ENCODE measurements at places on chromosomes 6 and 20. TPM values are rescaled to one million over a fixed set of nuclear protein-coding genes. Genes with fewer than 3 reads are reported as not detected.

GRCh38 chr20:50169329-50169823, 15.9 kb upstream of the PEDS1 start:
- H3K4me1 ChIP-seq = peaks cover 31% of the 10 kb centered on the region
- no peak overlapping the region for H3K4me3 ChIP-seq
- H3K27ac ChIP-seq = peak overlapping the region; percentile 45
- no peaks in the 10 kb centered on the region for H3K27me3 ChIP-seq
- H3K36me3 ChIP-seq = no peaks in the 10 kb centered on the region

DNA sequence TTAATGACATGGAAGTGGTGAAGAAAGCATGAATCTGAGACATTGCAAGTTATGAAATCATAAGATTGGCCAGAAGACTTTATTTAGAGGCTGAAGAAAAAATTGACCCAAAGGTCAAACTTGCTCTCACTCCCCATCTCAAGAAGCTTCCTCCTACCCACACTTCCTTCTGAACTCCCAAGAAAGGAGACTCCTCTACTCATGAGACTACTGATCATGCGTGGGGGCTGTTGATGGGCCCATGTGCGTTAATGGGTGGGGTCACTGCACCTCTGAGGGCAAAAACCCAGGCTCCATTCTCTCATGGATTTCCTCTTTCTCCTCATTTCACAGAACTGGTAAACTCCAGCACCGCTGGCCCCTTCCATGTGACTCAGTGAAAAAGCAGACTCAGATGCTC, 470.6 kb upstream of the ARID1B start:
- H3K27me3 ChIP-seq = no peaks in the 10 kb centered on the region
- H3K4me1 ChIP-seq = no peaks in the 10 kb centered on the region
- H3K4me3 ChIP-seq = no peak overlapping the region

DNA sequence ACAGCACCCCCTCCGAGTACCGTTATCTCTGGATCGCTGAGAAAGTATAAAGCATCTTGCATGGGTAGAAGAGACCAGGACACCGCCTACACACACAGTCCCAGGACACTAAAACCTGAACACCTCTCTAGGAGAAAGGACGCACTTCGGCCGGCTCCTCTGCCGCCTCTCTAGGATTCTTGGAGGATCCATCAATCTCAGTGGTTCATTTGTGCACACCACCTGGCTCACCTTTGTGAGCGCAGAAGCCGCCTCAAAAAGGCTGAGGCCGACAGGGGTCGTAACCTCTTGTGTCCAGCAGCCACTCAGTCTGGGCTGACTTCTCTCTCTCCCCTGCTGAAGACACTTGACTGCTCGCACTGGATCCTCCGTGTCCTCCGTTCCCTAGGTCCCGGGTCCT, 13.5 kb downstream of the ZSCAN23 start:
- DNase-seq = no peak
- no peaks in the 10 kb centered on the region for H3K27me3 ChIP-seq
- no peaks in the 10 kb centered on the region for H3K4me1 ChIP-seq
- no peak overlapping the region for H3K27ac ChIP-seq
- H3K36me3 ChIP-seq = no peaks in the 10 kb centered on the region
- H3K4me3 ChIP-seq = no peak overlapping the region

- H3K4me1 ChIP-seq = peaks cover 34% of the 10 kb centered on the region
- peak overlapping the region; percentile 71 for H3K4me3 ChIP-seq
- peak overlapping the region; percentile 99 for H3K27ac ChIP-seq
Measured at GRCh38 chr6:163416557-163417253, 2.2 kb downstream of the QKI start.

The BIRC7 gene
- total RNA-seq = not detected

The FAM120B gene
- 10.7 TPM for total RNA-seq

Measured in gastrocnemius medialis (tissue), 4 donors.